ENCODE measurements at places on chromosomes 4 and X. TPM values are rescaled to one million over a fixed set of nuclear protein-coding genes. Genes with fewer than 3 reads are reported as not detected.

The MTNR1A gene
- not detected for total RNA-seq

The CXorf38 gene
- total RNA-seq = 9.0 TPM

The AMBN gene
- not detected for total RNA-seq

The CLCN4 gene
- 6.3 TPM for total RNA-seq

The KLF8 gene
- 0.13 TPM for total RNA-seq

The DSPP gene
- not detected for total RNA-seq

GRCh38 chr4:114378305-114378903, 220.2 kb upstream of the UGT8 start:
- DNase-seq = peak; percentile 41

GRCh38 chr4:163071308-163071707, 95.4 kb downstream of the NAF1 start:
- no peak for DNase-seq
